Neural progenitor cell (in vitro differentiated cells): ENCODE measurements at places on chromosomes 7 and 10. TPM values are rescaled to one million over a fixed set of nuclear protein-coding genes. Genes with fewer than 3 reads are reported as not detected.

DNA sequence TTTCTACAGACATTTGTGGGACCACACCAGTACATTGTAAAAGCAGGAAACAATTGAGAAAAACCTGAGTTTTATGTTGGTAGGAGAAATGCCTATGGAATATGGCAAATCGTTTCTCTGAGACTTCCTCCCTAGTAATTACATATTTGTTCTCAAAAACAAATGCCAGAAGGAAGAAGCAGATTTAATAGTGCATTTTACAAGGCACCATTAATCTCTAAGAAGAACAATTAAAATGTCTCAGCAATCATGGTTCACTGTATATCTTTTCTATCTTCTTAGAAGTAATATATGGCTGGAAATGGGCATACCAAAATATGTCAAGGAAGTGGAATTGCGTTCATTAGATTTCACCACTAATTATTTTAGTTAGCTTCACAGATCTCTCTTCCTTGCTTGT is 13.3 kb downstream of the CAV1 start:
- H3K27me3 ChIP-seq: no peaks in the 10 kb centered on the region
- no peak overlapping the region for H3K4me3 ChIP-seq
- no peaks in the 10 kb centered on the region for H3K36me3 ChIP-seq
- DNase-seq: no peak
- H3K4me1 ChIP-seq: no peaks in the 10 kb centered on the region
- H3K27ac ChIP-seq: no peak overlapping the region

- DNase-seq: no peak
- H3K4me1 ChIP-seq: no peaks in the 10 kb centered on the region
- H3K4me3 ChIP-seq: no peak overlapping the region
- H3K27ac ChIP-seq: no peak overlapping the region
- H3K36me3 ChIP-seq: no peaks in the 10 kb centered on the region
- no peaks in the 10 kb centered on the region for H3K27me3 ChIP-seq
Measured at GRCh38 chr10:33975481-33975880, 641.0 kb upstream of the NRP1 start.

DNA sequence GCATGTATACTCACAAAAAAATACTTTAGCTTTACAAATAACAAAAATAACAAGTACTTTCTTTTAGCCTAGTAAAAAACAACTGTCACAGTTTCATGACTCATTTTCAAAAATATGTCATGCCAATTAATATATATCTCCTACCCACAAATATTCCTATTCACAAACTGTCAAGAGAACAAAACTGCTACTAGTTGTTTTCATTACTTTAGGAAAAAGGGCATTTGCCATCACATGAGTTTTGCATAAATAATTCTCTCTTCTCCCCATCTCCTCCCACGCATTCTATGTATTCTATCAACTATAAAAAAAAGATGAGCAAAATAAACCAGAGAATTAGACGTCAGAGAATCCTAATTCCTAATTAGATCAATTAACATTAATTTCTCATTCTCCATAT is 87.6 kb downstream of the PIP4K2A start:
- no peaks in the 10 kb centered on the region for H3K27me3 ChIP-seq
- peaks cover 26% of the 10 kb centered on the region for H3K4me1 ChIP-seq
- no peak overlapping the region for H3K4me3 ChIP-seq

DNA sequence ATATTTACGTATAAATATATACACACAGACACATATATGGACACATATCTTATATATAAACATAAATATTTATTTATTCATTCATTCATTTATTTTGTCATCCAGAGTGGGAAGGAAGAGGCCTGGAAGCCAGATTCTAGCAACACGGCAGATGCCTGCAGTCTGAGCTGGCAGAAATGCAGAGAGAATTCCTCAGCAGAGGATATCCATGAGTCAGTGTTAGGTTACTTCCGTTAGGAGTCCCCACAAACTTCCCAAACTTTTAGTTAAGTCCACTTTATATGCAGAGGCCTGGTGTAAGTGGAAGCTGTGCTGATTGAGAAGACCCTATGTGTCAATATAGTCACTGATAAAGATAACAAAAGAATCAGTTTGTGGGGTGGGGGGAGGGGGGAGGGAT is 89.6 kb downstream of the PPP1R17 start:
- peak overlapping the region; percentile 83 for H3K27ac ChIP-seq
- H3K36me3 ChIP-seq: no peaks in the 10 kb centered on the region
- H3K4me3 ChIP-seq: no peak overlapping the region
- peak; percentile 14 for DNase-seq
- peaks cover 77% of the 10 kb centered on the region for H3K27me3 ChIP-seq

GRCh38 chr7:146412781-146413180 is 296.2 kb downstream of the CNTNAP2 start:
- H3K27me3 ChIP-seq: no peaks in the 10 kb centered on the region
- H3K27ac ChIP-seq: no peak overlapping the region
- no peaks in the 10 kb centered on the region for H3K36me3 ChIP-seq
- H3K4me1 ChIP-seq: peaks cover 29% of the 10 kb centered on the region
- DNase-seq: no peak

VAX1 gene
- 0.25 TPM in 1 of 2 replicates, not detected in the other for total RNA-seq

GRCh38 chr10:4359003-4359402 is 467.0 kb upstream of the AKR1E2 start:
- no peaks in the 10 kb centered on the region for H3K27me3 ChIP-seq
- peak; percentile 79 for DNase-seq
- H3K4me3 ChIP-seq: no peak overlapping the region
- no peak overlapping the region for H3K27ac ChIP-seq

DNA sequence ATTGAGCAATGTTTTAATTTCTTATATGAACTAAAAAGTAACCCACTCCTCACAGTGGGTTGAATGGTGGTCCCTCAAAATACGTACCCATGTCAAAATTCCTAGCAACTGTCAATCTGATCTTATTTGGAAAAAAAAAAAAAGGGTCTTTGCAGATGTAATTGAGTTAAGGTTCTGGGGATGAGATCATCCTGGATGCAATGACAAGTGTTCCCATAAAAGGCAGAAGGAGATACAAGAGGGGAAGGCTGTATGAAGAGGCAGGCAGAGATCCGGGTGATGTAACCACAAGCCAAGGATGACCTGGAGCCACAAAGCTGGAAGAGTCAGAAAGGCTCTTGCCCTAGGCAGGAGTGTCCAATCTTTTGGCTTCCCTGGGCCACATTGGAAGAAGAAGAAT is 516.3 kb upstream of the MKI67 start:
- H3K36me3 ChIP-seq: peaks cover 4% of the 10 kb centered on the region
- H3K27ac ChIP-seq: no peak overlapping the region
- no peaks in the 10 kb centered on the region for H3K4me1 ChIP-seq
- no peak overlapping the region for H3K4me3 ChIP-seq

DNA sequence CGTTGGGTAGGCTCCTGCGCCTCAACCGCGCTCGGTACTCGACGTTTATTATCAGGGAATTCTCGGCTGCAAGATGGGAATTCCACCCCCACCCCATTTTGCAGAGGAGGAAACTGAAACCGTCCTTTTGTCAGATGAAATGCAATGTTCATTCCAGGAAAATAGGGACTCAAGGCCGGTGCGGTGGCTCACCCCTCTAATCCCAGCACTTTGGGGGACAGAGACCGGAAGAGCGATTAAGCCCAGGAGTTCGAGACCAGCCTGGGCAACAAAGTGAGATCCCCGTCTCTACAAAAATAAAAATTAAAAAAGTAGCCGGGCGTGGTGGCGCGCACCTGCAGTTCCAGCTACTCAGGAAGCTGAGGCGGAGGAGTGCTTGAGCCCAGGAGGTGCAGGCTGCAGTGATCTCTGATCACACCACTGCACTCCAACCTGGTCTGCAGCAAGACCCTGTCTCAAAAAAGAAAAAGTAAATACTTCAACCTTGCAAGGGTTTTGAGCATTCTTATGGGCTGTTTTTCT is 720 bp upstream of the RFC2 start:
- H3K4me1 ChIP-seq: peaks cover 10% of the 10 kb centered on the region
- no peak overlapping the region for H3K27ac ChIP-seq
- no peaks in the 10 kb centered on the region for H3K36me3 ChIP-seq
- H3K27me3 ChIP-seq: no peaks in the 10 kb centered on the region
- no peak for DNase-seq
- H3K4me3 ChIP-seq: peak overlapping the region; percentile 82

DNA sequence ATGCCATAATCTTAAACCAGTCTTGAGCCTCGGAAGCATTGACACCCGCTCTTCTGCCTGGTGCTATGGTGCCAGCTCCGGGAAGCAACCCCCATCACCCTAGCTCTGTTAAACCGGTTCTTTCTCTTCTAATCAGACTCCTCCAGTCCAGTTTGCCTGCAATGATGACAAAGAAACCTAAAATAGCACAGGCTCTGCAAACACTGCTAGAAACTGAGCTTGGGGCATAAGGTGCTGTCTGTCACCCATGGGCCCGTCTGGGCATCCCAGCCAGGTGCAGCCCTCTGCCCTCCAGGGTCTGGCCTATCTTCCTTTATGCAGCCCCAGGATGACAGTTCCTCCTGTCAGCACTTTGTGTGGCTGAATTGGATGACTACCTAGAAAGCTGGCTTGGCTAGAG is 14.2 kb upstream of the CAMK2G start:
- H3K36me3 ChIP-seq: no peaks in the 10 kb centered on the region
- H3K27me3 ChIP-seq: no peaks in the 10 kb centered on the region
- no peaks in the 10 kb centered on the region for H3K4me1 ChIP-seq
- H3K27ac ChIP-seq: no peak overlapping the region
- H3K4me3 ChIP-seq: no peak overlapping the region
- DNase-seq: no peak

GRCh38 chr7:85023066-85023712 is 163.7 kb downstream of the SEMA3D start:
- H3K27me3 ChIP-seq: no peaks in the 10 kb centered on the region
- no peaks in the 10 kb centered on the region for H3K36me3 ChIP-seq

- H3K4me1 ChIP-seq: peaks cover 28% of the 10 kb centered on the region
- H3K27ac ChIP-seq: no peak overlapping the region
- DNase-seq: peak; percentile 8
- H3K4me3 ChIP-seq: no peak overlapping the region
Measured at GRCh38 chr7:132347858-132348257, 228.4 kb downstream of the PLXNA4 start.

DNA sequence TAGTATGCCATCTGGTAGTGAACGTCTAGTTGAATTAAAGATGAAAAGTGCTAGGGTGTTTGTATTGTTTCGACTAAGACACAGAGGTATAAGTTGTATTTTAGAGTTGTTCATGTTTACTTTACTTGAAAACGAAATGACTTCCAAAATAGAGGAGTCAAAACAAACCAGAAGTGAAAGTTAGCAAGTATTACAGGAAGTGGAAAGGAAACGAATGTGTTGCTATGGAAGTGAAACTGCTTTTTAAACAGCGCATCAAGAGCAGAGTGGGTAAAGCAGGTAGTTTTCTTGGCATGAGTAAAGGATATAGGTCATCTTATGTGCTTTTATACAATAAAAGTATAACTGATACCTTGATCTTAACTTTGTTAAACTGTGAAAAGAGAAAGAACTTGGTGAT is 20.0 kb upstream of the GALNTL5 start:
- no peak overlapping the region for H3K4me3 ChIP-seq
- DNase-seq: no peak
- H3K36me3 ChIP-seq: no peaks in the 10 kb centered on the region
- no peak overlapping the region for H3K27ac ChIP-seq
- H3K4me1 ChIP-seq: peaks cover 20% of the 10 kb centered on the region
- H3K27me3 ChIP-seq: no peaks in the 10 kb centered on the region

DNA sequence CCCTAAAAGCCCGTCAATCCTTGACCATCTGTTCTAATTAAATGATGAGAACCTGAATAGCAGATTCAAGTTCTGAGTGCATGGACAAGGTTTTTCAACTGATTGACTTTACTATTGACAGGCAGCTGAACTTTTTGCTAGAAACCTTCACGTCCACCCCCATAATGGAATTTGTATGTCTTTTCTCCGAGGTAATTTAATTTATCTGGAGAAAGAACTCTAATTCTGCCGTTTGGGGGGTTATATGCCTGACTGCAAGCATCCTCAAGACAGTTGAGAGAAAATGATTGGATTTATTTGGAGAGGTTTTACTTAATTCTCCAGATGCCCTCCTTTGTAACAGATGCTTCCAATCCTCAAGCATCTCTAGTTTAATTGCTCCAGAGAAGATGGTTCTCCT is 1053.4 kb upstream of the AUTS2 start:
- H3K36me3 ChIP-seq: no peaks in the 10 kb centered on the region
- H3K4me3 ChIP-seq: no peak overlapping the region
- DNase-seq: no peak

GRCh38 chr7:136874393-136875032 is 6.1 kb downstream of the CHRM2 start:
- no peaks in the 10 kb centered on the region for H3K36me3 ChIP-seq
- DNase-seq: peak; percentile 54
- no peak overlapping the region for H3K4me3 ChIP-seq
- H3K4me1 ChIP-seq: peaks cover 21% of the 10 kb centered on the region
- H3K27me3 ChIP-seq: peaks cover 48% of the 10 kb centered on the region

CTNNA3 gene
- 11.3 and 12.9 TPM in 2 replicates for total RNA-seq

GRCh38 chr10:90302758-90303481 is 554.9 kb downstream of the HTR7 start:
- no peak for DNase-seq
- peaks cover 5% of the 10 kb centered on the region for H3K4me1 ChIP-seq
- no peaks in the 10 kb centered on the region for H3K27me3 ChIP-seq
- H3K4me3 ChIP-seq: no peak overlapping the region
- H3K36me3 ChIP-seq: no peaks in the 10 kb centered on the region

GRCh38 chr10:91944880-91945630 is 21.5 kb downstream of the BTAF1 start:
- no peak for DNase-seq
- H3K27me3 ChIP-seq: no peaks in the 10 kb centered on the region
- H3K36me3 ChIP-seq: peaks cover 15% of the 10 kb centered on the region
- H3K27ac ChIP-seq: no peak overlapping the region

HOXA5 gene
- total RNA-seq: not detected in 2 replicates

GJC3 gene
- total RNA-seq: 0.34 TPM in 1 of 2 replicates, not detected in the other

EIF3A gene
- 133 and 134 TPM in 2 replicates for total RNA-seq

GRCh38 chr10:114045136-114046086 is 1.7 kb downstream of the ADRB1 start:
- peak; percentile 75 for DNase-seq
- H3K36me3 ChIP-seq: no peaks in the 10 kb centered on the region
- H3K4me1 ChIP-seq: peaks cover 5% of the 10 kb centered on the region
- peak overlapping the region; percentile 22 for H3K4me3 ChIP-seq

- H3K27me3 ChIP-seq: no peaks in the 10 kb centered on the region
- H3K27ac ChIP-seq: no peak overlapping the region
- DNase-seq: no peak
- no peaks in the 10 kb centered on the region for H3K36me3 ChIP-seq
- no peak overlapping the region for H3K4me3 ChIP-seq
- no peaks in the 10 kb centered on the region for H3K4me1 ChIP-seq
Measured at GRCh38 chr10:55641601-55642000, 719.5 kb downstream of the ZWINT start.

DNA sequence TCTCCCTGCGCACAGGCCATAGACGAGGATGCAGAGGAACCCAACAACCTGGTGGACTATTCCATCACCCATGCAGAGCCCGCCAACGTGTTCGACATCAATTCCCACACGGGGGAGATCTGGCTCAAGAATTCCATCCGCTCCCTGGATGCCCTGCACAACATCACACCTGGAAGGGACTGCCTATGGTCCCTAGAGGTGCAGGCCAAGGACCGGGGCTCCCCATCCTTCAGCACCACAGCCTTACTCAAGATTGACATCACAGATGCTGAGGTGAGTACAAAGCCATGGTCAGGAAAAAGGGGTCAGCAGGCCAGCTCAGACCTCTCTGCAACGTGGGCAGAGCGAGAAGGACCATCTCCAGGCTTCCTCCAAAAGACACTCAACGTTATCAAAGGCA is 12.3 kb downstream of the LRIT2 start:
- no peaks in the 10 kb centered on the region for H3K36me3 ChIP-seq
- no peak overlapping the region for H3K27ac ChIP-seq
- no peaks in the 10 kb centered on the region for H3K4me1 ChIP-seq
- DNase-seq: no peak
- H3K27me3 ChIP-seq: no peaks in the 10 kb centered on the region

UCMA gene
- not detected in 2 replicates for total RNA-seq
